ENCODE measurements at places on chromosomes 1 and 21. TPM values are rescaled to one million over a fixed set of nuclear protein-coding genes. Genes with fewer than 3 reads are reported as not detected.

DNA sequence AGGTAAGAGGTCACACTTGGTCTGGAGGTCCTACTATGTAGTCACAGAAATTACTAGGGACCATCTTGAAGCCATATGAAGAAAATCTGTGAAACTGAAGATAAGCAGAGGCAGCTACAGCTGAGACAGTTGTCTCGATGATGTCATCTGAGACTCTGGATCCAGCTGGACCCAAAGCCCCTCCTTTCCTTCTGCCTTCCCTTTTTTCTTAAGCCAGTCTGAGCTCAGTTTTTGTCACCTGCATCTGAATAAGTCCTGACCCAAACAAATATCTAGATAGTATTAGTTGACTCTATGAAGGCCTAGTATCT is 143.3 kb downstream of the ETS2 start:
- DNase-seq = no peak

- DNase-seq = no peak
These were observed 11.6 kb downstream of the REG4 start for GRCh38 chr1:119799599-119800177.

DNA sequence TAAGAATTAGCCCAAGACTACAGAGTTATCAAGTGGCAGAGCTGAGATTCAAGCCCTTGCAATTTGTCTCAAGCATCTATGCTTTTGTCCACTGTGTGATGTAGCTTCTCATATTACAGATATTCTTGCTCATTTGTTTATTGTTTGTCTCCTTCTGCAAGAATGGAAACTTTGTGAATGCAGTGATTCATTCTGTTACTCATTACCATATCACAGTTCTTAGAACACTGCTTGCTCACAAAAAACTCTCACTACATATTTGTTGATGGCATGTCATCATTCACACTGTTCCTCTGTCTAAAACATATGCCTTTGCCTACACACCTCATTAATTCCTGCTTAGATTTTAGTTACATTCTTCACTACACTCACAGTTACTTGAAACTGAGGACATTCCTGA is 1198.9 kb downstream of the PLA2G4A start:
- peak; percentile 17 for DNase-seq

DNA sequence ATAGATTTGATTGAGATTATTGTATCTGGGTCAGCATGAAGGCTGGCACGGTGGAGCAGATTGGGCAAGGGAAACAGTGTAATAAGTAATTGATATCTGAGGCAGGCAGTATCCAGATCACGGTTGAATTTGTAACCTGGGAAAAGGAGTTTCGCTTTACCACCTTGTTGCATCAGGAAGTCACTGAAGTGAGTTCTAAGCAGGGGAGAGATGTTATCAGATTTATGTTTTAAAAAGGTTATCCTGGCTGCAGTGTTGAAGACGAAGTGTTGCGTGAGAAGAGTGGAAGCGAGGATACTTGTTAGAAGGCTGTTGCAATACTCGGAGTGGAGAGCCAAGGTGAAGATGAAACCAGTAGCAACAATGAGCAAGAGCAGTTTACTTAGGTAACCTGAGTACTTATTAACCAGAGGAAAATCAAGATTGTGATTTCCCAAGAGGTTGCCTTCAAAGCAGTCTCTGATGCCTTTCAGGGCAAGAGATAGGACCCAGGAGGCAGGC is 77.8 kb downstream of the LHX9 start:
- peak; percentile 78 for DNase-seq

- no peak for DNase-seq
These were observed 12.3 kb upstream of the RASSF5 start for GRCh38 chr1:206495011-206495461.

DNA sequence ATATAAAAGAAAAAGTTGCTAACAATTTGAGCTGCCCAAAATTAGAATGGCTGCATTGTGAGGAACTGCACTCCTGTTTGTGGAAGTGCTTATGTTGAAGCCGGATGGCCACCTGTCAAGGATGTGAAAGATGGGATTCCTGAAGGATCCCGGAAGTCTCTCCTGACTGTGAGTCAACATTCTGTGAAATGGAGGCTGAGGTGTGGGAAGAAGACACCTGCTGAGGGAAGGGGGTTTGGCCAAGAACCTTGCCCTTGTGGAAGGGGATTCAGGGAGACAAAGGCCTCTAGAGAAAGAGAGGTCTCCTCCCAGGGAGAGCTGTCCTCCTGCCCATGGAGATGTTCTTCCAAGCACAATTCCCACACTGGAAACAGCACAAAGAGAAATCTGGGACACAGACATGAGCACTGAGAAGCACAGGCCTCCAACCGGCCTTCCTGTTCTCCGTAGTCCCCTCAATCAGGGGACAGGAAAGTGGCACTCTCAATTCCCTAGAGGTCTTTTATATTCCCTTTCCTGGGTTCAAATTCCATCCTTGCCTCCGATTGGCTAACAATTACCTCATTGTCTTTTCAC is 70.5 kb downstream of the CD2 start:
- no peak for DNase-seq

- no peak for DNase-seq
These were observed 688.5 kb downstream of the MATN1 start for GRCh38 chr1:30034627-30035521.

- DNase-seq = no peak
These were observed 6.0 kb upstream of the DMBX1 start for GRCh38 chr1:46483589-46483988.

GRCh38 chr1:114082867-114083585 is 70.6 kb downstream of the SYT6 start:
- no peak for DNase-seq

DNA sequence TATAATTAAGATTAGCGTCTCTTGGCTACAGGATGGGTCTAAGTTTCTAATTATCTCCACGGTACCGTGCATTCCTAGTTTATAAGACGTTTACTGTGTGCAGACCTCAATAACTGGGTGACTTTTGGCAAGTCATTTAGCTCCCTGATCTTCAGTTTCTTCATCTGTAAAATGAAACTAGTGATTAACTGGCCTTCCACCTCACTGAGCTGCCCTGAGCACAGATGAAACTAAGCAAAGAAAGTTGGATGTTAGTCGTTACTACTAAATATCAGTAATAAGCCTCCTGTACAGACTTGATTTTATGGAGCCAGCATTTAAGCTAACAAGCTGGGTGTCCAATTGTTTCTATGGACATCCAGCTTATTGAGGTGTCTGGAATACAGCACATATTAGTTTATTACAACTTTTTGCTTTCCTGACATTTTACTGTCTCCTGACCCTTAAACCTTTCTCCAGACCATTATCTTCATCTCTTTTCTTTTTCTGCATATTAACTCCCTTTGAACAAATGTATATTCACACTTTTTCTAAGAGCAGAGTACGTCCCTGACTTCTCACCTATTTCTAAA is 1.1 kb downstream of the CR2 start:
- DNase-seq = no peak

DNA sequence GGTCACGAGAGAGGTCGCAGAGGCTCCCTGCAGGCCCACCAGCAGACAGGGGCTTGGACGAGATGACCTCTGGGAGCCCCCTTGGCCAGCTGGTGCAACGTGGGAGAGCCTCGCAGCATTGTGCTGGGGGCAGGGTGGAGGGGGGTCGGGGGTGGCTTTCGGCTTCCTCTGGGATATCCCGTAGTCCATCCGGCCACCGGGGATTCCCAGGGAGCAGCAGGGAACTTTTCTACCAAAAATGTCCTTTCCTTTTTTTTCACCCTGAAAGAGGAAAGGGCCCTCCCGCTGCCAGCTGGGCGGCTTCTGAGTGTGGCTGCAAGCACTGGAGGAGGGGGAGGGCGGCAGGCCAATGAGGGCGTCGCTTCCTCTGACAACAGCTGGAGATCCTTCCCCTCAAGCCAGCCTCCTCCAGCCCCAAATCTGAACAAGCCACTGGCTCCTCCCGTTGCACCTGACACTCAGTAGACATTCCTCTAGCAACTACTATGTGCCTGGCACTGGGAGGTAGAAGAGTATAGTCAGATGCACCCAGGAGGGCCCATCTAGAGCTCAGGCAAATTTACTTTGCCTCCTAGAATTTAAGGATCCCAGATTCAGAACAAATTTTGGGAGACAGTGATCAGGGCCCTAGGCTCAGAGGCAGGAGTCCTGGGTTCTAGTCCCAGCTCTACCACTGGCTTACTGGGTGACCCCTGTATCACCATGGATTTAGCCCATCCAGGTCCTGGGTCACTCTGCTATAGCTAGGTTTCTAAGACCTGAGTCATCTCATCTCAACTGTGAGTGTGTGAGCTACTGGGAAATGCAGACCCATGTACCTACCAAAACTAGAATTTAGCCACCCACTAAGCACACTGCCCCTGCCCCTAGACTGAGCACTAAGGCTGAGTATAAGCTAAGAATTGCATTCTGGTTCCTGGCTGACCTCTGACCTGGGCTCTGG is 2.7 kb downstream of the MOB3C start:
- DNase-seq = no peak

GRCh38 chr1:45375104-45376090 is 35.2 kb upstream of the MUTYH start:
- peak; percentile 5 for DNase-seq

The PITHD1 gene
- 33.0 TPM for total RNA-seq

DNA sequence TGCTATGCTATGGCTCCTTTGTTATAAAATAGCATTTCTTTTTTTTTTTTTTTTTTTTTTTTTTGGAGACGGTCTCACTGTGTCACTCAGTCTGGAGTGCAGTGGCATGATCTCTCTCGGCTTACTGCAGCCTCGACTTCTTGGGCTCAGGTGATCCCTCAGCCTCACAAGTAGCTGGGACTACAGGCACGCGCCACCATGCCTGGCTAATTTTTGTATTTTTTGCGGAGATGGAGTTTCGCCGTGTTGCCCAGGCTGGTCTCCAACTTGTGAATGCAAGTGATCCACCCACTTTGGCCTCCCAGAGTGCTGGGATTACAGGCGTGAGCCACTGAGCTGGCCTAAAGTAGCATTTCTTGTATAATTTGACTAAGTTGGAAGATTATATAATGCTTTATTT is 10.8 kb downstream of the CAMTA1 start:
- no peak for DNase-seq

The DIRAS3 gene
- total RNA-seq = 8.1 TPM

- DNase-seq = no peak
These were observed 21.1 kb downstream of the ADORA1 start for GRCh38 chr1:203148579-203148978.

The PLD5 gene
- 0.44 TPM for total RNA-seq

Data from Calu3 (cell line).